ENCODE measurements at places on chromosomes 11 and 22.

DNA sequence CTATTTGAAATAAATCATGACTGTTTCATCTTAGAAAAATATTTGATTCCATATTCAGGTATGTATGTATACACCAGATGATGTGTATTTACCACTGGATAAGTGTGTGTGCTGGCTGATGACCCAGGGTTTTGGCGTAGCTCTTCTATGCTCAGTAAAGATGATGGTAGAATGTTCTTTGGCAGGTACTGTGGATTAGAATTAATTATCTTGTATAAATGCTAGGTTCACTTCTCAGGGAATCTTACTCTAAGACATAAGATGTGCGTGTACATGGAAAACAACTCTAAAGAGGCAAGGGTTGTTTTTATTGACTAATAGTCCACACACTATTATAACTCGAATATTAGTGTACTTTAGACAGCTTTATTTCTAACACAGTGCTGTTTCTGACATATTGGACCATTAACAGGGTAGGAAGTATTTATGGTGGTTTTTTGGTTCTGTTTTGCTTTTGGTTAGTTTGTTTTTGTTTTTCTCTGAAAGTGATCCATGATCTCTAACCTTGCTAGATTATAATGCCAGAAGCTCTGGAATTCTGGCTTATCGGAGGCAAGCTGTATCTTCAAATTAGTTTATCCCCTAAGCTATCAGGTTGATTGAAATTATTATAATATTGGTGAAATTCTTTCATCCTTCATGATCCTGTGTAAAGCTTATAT, 1.0 kb upstream of the HBG1 start:
- DNase-seq, result no peak

- DNase-seq, result no peak
Measured at GRCh38 chr11:133041181-133041580, 491.1 kb downstream of the OPCML start.

- no peak for DNase-seq
Measured at GRCh38 chr11:87187930-87188329, 150.2 kb downstream of the TMEM135 start.

- DNase-seq, result no peak
Measured at GRCh38 chr11:6410695-6411430, 8.0 kb downstream of the APBB1 start.

DNA sequence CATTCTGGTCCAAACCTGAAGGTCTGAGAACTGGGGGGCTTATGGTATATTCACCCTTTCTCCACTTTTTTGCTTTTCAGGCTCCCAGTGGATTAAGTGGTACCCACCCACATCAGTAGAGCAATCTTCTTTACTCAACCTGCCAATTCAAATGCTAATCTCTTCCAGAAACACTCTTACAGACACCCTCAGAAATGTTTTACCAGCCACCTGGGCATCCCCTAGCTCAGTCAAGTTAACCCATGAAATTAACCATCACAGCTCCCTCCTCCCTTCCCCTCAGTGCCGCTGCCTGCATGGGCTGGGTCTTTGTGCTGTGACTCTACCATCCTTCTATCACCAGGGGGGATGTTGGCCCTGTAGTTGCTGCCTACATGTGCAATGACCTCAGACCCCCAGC, 398.7 kb downstream of the BUD13 start:
- DNase-seq, result no peak

DNA sequence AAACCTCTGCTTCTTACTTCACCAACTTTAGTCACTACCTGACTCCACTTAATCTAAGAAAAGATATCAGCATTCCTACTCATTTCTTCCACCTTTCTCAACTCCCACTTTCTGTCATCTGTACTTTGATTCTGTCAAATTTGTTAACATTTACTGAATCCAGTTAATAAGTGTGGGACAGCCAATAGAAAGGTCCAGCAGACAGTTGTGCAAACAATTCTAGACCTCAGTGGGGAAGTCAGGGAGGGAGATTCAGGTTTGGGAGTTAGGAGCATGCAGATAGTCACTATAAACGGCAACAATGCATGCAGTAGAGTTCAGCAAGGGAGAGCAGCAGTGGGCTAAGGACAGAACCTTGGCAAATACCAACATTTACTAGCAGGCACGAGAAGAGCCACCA, 4.1 kb downstream of the FBXO3 start:
- no peak for DNase-seq

GRCh38 chr22:49659924-49660315, 167.8 kb downstream of the BRD1 start:
- no peak for DNase-seq

DNA sequence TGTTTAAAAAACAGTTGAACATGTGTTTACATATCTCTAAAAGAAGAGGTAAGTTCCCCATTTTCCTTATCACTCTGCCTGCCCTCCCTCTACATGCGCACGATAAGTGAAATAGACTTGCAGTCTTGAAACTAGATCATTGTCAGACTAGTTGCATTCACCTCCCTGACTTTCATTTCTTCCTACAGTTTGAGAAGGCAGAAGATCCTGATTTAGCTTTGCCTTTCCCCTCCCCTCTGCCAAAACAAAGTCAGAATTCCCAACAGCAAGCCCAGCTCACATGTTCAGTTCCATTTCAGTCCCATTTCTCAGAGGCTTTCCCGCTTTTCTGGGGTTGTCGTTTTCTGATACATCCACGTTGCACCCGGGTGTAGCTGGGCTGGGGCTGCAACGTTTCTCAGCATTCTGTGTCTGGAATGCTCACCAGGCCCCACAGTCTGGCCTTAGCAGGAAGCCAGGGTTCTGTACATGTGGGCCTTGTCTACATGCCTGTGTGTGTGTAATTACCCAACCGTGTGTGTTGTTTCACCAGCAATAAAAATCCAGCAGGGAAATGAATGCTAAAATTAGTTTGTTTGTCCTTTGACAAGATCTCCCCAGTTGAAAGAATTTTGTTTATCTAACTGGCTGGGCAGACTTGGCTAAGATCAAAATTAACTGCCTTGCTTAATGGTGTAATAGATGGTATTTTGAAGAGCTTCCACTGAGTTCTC, 179.2 kb downstream of the DBX1 start:
- DNase-seq, result no peak

- DNase-seq, result no peak
Measured at GRCh38 chr11:9604134-9604533, 30.7 kb downstream of the WEE1 start.

- peak; percentile 79 for DNase-seq
Measured at GRCh38 chr11:71446942-71447688, 1.1 kb downstream of the DHCR7 start.

DNA sequence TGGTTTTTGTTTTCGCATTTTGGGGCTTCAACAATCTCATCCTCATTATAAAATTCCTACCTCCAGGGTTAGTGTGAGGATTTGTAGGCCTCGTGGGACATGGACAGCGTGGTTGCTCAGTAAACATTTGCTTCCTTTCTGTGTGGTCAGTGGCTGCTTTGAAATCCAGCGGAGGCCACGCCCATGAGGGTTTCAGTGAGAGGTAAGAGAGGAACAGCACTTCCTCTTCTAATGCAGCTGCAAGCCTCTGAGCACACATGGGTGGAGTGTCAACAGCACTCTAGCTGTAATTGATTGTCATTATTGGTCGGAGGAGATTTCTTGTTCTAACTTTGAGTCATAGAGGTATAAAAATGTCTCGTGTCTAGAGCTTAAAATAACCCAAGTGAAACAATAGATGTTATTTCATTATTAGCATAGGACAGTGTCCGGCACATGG, 6.0 kb upstream of the ARHGAP42 start:
- DNase-seq, result peak; percentile 84
